ENCODE measurements at places on chromosomes 2 and 18.

GRCh38 chr18:58670404-58671110 lies 708 bp upstream of the MALT1 start:
- no peak for DNase-seq

GRCh38 chr2:218009765-218010139 lies 7.0 kb upstream of the TNS1 start:
- no peak for DNase-seq

DNA sequence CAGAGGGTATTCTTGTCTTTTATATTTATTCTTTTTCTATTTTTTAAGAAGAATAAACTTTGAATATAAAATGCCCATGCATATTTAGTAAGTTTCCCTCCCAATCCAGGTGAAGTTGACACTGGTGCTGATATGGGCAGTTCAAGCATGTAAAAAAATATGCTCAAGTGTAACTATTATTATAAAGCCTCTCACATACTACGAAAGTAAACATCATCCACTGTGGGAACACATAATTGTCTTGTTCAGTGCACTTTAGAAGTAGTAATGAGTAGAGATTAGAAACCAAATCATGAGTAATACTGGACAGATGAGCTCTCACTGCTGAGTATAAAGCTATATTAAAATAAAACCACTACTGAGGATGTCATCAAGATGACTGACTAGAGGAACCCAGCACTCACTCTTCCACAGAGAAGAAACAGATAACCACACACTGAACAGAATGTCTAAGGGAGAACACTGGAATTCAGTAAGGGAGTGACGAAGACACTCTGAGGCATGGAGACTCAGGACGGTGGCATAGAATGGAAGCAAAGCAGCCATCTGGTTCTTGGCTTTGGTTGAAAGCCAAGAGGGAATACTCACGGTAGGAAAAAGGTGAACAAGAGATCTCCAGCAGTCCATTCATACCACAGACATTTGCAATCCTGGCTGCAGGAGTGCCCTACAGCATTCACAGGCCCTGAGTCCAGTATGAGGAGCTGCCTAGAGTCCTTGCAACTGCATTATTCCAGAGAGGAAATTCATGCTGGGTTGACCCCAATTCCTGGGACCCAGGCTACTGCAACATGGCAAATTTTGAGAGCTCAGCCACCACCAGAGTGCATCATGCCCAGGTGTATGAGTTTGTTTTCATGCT lies 9.5 kb upstream of the FAM110C start:
- DNase-seq, result no peak

DNA sequence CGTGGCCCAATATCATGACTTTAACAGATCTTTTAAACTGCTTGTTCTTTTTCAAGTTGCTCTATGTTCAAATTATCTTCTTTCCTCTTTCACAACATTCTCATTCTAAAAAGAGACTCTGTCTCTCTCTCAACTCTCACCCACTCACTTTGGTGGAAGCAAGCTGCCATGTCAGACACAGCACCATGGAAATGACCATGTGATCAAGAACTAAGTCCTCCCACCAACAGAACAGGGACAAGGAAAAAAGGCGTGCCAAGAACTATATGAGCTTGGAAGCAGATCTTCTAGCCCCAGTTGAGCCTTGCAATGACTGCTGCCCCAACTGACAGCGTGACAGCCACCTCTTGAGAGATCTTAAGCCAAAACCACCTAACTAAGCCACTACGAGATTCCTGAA lies 23.9 kb downstream of the BAZ2B start:
- no peak for DNase-seq

GRCh38 chr2:61670591-61671501 lies 132.7 kb upstream of the XPO1 start:
- no peak for DNase-seq

- DNase-seq, result peak; percentile 32
These were observed 40.0 kb downstream of the DNMT3A start for GRCh38 chr2:25301453-25302352.

DNA sequence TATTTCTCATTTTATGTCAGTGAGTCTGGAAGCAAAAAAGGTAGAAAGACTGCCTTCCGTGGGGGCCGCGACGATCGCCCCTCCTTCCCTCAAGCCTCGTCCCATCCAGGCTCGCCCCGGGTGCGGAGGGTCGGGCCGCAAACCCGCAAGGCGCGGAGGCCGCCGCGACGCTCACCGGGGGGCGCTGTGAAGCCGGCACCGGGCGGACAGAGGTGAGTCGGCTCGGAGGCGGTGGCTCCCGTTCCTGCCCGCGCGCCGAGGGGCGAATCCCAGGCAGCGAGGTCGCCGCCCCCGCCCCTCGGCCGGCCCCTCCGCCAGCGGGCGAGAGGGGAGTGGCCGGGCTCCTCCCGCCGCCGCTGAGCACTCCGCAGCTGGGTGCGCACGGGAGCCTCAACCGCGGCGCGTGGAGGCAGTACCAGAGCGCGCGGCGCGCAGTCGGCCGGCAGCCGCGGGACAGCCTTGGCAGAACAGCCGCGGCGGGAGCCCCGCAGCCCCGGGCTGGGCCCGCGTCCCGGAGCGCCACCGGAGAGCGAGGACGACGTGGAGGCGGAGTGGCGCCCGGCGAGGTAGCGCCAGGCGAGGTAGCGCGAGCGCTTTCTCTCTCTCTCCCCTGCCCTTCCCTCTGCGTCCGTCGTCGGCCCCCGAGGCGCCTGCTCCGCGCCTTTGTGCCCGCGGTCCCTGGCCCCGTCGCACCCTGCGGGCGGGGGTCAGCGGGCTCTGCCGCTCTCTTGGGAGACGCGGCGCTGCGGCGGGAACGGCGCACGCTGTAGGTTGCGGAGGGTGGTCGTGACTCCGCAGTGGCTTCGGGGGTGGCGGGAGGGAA lies at the start of gene MYO1B:
MYO1B (plus strand) TSS at position 359 of the 823 bp plus-strand sequence. CDS start 31,492 bp downstream, outside the sequence.
- no peak for DNase-seq

DNA sequence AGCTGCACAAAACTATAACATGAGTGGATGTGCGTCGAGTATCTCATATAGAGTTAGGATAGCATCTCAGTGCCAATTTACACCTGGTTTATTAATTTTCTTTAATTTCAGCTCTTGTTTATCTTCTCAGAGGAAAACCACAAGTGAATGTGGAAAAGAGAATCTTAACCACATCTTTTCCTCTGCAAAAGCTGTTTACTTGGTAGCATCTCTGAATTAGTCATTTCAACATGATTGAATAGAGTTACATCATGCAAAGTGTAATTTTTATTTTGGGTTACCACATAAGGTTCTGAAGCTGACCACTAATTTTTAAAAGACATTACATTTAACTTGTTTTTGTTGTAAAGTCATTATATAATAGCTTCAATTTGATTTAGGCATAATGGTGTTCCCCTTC lies 83.8 kb upstream of the FAM237A start:
- DNase-seq, result no peak

DNA sequence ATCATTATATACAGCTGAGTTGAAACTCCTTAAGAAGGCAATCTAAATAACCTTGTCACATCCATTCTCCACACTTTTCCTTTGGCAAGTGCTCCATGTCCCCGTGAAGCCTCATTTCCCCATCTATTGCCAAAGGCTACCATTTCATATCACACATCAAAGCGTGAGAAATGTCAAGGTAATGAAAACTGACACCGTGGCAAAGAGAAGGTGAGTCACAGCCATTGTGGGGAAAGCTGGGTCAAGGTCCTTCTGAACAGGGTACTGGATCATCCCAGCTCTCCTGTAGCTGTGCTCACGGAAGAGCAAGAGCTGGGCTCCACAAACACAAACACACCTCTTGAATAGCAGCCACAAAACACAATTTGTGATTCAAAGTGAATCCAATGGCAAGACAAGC lies 58.2 kb upstream of the REG3G start:
- no peak for DNase-seq

Measured in activated T-cell treated with anti-CD3 and anti-CD28 coated beads for 1 hour (primary cell).